ENCODE measurements at places on chromosomes 3 and 15.

- DNase-seq: no peak
Measured at GRCh38 chr3:188656196-188656982, 502.4 kb downstream of the LPP start.

DNA sequence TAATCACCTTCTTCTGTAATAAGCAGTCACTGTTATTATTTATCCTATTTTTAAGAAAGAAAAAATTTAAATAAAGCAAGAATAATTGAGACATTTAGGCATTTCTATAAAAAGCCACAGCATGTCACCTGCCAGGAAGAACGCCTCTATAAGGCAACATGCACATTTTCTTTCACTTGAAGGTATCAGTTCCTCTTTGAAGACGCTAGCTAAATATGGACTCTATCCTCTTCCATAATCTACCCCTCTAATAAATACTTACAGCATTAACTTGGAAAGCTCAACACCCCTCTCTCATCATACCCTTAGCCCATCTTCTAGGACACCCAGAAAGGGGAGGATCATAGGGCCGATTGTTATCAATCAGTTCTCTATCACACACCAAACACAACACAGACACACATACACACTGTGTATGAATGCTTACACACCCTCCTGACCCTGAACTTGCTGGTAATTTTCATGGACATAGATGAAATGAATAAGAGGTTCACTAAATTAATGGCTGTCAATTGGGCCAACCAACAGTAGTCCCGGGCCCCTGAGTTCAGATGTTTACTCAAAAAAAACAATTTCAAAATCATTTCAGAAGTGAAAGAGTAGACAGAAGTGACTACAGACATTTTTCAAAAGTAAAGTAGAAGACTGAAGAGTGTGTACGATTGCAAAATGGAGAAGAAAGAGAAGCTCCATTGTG is 102.5 kb downstream of the ZMAT3 start:
- no peak for DNase-seq

DNA sequence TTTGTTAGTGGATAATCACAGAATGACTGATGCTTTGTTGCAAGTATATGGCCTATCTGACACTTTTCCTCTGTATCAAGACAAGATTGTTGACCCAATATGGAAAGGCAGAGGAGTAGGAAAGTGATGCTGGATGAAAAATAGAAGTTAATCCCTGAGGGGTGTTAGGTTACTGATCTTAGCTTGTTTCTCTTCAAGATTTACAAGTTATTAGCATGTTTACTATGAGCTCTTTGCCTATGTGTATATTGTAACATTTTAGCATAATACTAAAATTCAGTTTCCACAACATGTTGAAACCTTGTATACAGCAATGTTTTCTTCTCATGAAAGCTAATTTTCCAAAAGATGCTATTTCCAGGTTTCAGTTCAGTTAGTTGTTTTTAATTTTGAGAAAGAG is 120.4 kb upstream of the CCNL1 start:
- no peak for DNase-seq

GRCh38 chr3:56694867-56695683 is 12.0 kb upstream of the TASOR start:
- DNase-seq: no peak

DNA sequence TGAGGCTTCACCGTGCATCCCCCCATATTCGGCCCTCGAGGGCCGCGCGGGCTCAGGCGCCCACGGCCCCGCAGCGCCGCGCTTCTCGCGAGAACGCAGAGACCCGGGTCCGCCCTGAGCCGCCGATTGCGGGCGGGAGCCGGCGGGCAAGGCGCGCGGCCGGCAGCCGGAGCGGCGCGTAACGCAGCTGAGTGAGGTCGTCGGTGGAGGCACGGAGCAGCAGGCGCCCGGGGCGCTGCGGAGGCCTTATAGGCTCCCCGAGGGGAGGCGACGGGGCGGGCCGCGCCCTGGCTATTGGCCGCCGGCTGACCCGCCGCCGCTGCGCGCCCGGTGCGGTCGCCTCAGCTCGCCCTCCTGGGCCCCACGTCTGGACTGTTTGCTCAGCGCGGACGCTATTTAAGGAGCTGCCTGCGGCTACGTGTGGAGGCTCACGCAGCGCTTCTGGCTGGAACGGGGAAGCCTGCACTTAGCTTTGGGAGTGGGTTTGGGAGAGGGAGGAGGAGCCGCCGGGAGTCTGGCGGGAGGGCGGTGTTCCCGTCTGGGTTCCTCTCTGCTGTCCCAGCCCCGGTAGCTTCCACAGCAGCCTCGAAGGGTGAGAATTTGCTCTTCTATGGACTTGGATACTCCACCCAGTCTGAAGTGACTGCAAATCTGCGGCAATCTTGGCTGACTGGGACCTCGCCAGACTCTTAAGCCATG is at the start of gene PLOD2:
Gene PLOD2 (minus strand): TSS at position 221 of the 699 bp plus-strand sequence. CDS start 195 bp downstream, at position 26.
- no peak for DNase-seq

DNA sequence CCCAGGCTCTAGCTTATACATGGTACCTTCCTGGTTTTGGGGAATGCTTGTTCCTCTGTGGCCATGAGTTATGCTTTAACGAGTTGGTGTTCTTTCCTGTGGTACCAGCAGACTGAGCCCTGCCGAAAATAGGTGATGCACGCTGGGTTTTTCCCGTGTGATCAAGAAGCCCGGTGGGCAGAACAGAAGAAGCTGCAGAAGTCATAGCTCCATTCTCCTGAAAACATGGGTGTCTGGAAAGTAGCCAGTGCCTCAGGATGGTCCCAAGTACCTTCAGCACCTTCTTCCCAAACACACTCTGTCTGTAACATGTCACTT is 25.2 kb downstream of the MAPKBP1 start:
- DNase-seq: no peak

DNA sequence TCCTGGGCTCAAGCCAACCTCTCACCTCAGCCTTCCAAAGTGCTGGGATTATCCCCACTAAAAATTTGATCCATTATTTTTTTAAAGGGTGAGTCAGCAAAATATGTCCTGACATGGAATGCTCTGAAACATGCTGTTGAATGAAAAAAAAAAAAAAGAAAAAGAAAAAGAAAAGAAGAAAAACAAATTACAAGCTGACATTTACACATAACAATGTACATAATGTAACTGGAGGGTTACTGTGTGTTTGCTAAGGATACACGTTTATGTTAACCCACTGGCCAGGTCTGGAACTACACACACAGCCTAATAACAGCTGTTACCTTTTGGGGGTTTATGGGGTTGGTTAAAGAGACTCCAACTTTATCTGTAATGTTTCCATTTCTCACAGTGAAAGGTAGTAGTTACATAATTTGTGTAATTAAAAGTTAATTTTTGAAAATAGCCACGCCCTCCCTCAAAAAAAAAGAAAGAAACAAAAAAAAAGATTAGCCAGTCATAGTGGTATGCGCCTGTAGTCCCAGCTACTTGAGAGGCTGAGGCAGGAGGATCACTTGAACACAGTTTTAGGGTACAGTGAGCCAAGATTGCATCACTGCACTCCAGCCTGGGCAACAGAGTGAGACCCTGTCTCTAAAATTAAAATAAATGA is 3.1 kb upstream of the MESP2 start:
- no peak for DNase-seq

- DNase-seq: no peak
Measured at GRCh38 chr15:25633862-25634261, 195.0 kb upstream of the UBE3A start.

GRCh38 chr3:5138214-5138981 is 16.3 kb downstream of the ARL8B start:
- no peak for DNase-seq

- no peak for DNase-seq
Measured at GRCh38 chr3:57184526-57184925, 15.3 kb downstream of the HESX1 start.

DNA sequence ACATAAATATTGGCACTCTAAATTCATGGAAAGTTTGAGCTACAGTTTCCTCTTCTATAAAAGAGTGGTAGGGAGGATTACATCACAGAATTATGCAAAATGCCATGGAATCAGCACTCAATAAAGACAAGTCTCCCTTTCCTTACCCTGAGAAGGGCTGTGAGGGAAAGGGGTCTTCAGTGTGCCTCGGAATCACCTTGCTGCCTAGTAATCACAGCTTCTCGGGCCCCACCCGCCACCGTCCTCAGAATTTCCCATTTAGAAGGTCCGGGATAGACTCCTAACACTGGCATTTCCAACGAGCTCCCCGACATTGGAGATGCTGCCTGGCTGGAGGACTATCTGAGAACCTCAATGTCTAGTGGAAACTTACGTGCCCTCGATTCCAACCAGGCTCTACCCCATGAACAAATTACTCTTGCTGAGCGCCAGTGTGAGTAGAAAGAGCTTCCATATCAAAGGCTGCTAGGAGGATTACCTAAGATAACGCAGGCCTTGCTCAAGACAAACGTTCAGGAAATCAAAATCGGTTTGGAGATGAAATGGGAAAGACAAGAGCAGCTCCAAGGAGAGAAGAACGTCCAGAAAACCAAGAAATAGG is 92.1 kb upstream of the CHD2 start:
- DNase-seq: peak; percentile 10

DNA sequence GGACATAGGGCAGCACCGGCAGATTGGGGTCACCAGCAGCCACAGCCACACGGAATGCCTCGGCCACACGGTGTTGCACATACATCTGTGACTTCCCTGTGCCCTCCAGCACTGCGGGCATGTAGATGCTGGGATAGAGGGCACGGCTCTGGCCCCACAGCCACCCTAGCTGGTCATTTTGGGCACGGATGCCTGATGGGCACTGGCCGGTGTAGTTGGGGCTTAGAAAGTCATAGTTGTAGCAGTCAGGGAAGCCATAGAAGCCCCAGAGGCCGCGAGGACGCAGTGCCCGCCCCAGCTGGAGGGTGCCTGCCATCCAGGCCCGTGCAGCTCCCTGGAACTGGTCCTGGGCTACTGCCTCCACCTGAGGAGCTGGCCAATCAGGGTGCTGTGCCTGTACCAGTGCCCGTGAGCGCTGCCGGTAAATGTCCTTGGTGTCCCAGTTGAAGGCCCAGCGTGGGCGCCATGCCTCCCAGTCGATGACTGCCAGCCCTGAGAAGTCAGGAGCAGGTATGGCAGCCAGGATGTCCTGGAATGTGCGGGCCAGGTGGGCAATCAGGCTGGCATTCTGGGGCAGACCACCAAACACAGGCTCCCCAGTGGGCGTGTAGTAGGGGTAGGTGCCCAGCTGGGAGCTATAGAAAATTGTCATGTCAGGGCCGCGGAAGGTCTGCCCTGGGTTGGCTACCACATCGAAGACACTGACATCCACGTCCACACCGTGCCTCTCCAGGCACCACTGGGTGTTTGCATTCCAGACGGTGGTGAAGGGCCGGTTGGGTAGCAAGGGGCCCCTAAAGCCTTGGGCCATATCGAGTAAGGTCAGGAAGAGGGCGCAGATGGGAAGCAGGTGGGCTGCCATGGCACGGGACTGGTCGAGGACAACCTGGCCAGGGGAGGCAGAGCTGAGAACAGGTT is 1.0 kb downstream of the HYAL1 start:
- DNase-seq: no peak

GRCh38 chr3:188401244-188401993 is 247.5 kb downstream of the LPP start:
- DNase-seq: no peak
